ENCODE measurements at places on chromosomes 16 and 17. TPM values are rescaled to one million over a fixed set of nuclear protein-coding genes. Genes with fewer than 3 reads are reported as not detected.

The CLEC3A gene
- not detected for total RNA-seq

The SOST gene
- total RNA-seq = not detected

The MGAT5B gene
- total RNA-seq = not detected

The C16orf74 gene
- total RNA-seq = 100 TPM

The SALL1 gene
- total RNA-seq = 0.48 TPM

All from tracheal epithelial cell (primary cell).